ENCODE measurements at places on chromosomes 2 and 18.

DNA sequence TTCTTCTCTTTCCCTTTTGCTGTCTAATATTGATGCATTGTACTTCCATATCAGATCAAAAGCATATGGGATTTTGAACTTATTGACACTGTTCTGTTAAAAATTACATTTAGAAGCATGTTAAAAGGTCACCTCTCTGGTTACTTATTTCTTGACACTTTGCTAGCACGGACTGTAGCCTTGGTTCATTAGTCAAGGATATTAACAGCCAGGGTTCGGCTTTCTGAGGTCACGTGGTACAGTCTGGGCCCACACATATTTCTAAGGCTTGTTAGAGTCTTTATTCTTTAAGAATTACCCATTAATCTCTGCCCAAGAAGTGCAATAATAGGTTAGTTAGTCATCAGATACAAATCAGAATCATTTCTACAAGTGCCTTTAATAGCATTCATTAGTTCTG lies 1035.8 kb upstream of the FANCL start:
- DNase-seq, result no peak

DNA sequence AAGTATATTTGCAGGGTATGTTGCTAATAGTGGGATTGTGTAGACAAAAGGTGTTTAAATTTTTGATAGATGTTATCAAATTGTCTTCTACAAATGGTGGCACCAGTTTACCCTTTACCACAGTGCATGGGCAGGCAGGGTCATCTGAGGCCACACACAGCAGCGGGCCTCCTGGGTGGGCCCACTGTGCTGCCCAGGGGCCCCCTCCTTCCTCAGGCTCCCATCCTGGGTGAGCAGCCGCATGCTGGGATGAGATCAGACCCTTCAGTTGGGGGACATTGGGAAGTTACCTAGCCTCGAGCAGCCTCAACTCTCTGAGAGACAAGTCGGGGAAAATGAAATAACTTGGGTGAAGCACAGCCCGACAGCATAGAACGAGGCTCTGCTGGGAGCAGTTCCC lies 9.7 kb downstream of the MYO7B start:
- DNase-seq, result no peak

DNA sequence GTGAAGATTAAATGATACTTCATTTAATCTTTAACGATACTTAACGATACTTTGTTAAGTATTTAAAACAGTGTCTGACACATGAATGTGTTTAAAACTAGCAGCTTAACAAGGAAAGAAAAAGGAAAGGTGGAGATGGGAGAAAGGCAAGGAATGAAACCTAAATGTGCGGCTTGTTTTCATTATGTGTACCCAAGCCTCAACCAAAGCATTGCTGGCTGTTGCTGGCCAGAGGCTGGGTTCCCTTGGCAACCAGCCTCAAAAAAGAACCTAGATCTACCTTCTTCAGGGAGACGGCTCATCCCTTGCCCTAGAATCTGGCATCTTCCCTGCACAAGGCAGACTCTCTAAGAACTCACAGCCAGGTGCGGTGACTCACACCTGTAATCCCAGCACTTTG lies 13.8 kb upstream of the PCBP1 start:
- DNase-seq, result no peak

DNA sequence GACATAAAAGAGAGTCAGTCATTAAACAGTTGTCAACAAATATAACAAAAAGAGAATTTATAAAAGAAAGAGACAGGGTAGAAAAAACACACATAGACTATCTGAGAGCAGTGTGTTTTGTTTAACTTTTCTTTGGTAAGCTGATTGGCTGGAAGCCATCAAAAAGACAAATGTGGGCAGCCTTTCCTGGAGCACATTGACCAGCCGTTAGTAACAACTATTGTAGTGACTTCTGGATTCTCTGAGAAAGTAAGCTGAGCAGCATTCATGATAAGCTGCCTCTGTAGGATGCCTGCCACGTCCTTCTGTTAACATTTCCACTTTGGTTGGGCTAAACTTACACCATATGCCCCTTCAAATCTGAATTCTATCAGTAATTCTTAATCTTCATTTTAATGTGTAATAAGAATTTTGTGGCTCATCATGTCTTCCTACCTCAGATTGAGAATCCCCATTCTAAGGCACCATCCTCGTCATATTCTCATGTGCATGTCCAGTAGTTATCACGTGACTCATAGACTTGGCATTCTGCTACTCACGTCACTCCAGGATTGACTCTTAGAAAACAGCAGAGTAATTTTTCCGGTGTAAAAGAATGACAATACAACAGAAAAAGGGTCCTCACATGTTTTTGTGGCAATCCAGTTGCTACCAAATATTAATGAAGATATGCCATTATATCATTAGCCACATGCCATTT lies 43.4 kb upstream of the DNAJC10 start:
- peak; percentile 74 for DNase-seq

DNA sequence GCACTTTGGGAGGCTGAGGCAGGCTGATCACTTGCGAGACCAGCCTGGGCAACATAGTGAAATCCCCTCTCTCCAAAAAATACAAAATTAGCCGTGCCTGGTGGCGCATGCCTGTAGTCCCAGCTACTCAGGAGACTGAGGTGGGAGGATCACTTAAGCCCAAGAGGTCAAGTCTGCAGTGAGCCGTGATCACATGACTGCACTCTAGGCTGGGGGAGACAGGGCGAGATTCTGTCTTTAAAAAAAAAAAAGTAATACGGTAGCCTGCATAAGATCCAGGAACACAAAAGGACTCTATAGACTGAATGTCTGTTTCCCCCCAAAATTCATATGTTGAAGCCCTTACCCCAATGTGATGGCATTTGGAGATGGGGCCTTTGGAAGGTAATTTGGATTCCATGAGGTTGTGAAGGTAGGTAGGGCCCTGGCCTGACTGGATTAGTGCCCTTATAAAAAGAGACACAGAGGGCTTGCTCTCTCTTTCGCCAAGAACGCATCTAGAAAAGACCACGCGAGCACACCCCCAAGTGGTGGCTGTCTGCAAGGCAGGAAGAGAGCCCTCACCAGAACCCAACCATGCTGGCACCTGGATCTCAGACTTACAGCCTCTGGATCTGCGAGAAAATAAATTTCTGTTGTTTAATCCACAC lies 17.0 kb downstream of the MBOAT2 start:
- no peak for DNase-seq

GRCh38 chr2:10617241-10617640 lies 72.5 kb downstream of the NOL10 start:
- DNase-seq, result no peak

DNA sequence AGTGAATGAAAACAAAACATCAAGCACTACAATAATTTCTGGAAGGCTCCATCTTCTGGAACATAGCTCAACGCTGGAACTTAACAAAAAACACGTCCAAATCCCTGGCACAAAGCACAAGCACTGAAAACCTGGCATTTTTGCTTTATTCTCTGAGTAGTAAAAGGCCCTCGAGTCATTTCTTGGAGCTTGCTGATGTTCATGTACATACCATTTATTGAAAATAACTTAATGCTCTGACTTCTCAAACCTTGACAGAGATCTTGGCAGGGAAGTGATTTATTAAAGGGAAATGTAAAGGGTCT lies 76.5 kb upstream of the STK17B start:
- no peak for DNase-seq

DNA sequence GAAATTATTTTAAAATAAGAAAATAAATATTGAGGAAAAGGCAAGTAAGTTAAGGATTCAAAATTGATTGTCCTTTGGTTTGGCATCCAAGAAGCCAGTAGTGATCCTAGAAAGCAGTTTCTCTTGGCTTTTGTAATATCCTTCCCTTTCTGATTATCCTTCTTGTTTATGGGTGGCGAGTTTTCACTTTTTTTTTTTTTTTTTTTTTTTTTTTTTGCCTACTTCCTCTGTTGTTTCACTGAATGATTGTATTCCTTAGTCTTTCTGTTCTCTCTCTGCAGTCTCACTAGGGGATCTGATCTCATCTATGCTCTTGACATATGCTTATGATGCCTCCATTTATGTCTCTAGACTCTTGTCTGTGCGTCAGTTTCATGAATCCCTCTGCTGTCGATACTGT lies 4.2 kb downstream of the NAPG start:
- DNase-seq, result no peak

- no peak for DNase-seq
Measured at GRCh38 chr2:37610638-37611289, 60.7 kb downstream of the CDC42EP3 start.

DNA sequence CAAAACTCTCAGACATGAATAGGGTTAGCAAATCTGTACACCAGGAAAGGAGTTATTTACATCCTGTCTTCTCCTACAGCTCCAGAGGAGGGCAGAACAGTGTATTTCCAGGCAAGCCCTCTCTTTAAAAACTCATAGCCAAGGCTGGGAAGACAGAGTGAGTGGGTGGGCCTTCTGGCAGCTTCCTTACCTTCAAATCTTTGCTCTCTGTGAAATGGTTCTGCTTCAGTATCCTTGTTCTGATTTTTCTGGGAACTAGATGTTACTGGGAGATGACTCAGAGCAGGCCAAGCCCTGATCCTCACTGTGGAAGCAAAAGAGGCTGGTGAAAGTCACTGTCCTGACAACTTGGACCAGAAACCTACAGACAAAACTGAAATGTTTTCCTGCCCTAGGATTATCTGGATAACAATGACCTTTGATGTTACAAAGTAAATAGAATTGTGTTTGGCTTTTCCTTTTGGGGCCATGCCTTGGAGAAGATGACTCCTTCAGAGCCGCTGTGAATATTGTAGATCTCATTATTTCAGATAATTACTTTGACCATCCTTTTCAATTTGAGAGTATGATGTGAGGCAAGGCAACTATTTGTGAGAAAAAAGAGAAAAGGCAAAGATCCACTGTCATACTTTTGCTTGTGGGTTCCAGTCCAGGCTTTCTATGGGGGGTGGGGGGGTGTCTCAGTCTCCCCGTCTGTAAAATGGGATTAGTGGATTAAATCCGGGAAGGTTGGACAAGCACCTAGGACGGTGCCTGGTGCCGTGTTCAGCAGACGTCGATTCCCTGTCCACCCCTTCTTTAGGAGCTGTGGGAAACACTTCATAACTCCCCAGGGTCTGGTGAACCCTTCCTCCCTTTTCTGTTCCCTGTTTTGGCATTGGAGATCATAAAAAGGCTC lies 644 bp upstream of the QPCT start:
- DNase-seq, result no peak

GRCh38 chr2:106703161-106703560 lies 182.8 kb downstream of the ST6GAL2 start:
- DNase-seq, result no peak

- no peak for DNase-seq
Measured at GRCh38 chr2:128162266-128162665, 71.3 kb downstream of the UGGT1 start.

DNA sequence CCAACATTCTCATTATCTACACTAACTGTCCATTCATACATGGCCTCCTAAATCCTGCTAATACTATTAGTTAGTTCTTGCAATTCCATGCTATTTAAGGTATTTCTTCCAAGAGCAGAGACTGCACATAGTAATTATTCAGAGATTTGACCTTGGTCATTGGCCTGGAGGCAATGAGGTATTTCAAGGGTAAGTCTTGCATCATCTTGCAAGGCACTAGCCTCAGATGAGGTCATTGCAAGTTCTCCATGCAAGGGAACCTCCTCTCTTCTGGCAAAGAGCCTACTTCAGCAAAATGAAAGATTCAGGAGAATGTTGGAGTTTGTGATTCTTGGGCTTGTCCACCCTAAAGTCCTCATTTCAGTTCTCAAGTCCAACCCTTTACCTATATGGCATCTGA lies 48.5 kb upstream of the IKZF2 start:
- DNase-seq, result peak; percentile 25

GRCh38 chr2:38279201-38279600 lies 97.9 kb downstream of the ATL2 start:
- no peak for DNase-seq

- no peak for DNase-seq
Measured at GRCh38 chr2:101828673-101829334, 131.3 kb downstream of the MAP4K4 start.

- DNase-seq, result no peak
Measured at GRCh38 chr2:20165677-20166509, 59.0 kb downstream of the SDC1 start.

DNA sequence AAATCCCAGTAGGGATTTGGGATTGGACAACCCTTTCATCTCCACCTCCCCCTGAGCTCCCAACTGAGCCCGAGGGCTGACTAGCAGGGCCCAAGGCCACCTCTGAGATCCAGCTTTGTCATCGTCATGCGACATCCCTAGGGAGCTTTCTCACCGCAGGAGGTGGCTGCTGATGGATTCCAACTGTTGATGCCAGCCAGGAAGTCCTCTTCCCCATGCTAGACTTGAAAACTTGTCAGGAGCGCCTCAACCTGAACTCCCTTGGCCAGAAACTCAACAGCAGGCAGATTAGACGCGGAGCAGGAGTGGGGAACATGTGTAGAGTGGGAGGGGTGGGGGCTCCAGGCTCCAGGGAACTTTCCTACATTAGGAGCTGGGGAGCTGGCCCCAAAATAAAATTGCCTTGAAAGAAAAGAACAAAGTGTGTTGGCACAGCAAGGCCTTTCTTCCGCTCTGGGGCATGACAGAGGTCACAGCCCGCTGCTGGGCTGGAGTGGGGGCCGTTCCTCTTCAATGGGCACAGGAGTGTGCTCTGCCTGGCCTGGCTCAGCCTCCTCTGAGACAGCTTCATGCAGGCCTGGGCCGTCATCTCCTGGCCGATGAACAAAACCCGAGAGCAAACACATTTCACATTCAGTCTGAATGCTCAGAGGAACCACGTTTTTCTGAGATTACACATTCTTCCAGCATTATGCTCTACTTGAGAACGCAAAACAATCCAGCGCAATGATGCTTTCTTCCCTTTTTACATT lies 34.5 kb downstream of the EMILIN2 start:
- no peak for DNase-seq

DNA sequence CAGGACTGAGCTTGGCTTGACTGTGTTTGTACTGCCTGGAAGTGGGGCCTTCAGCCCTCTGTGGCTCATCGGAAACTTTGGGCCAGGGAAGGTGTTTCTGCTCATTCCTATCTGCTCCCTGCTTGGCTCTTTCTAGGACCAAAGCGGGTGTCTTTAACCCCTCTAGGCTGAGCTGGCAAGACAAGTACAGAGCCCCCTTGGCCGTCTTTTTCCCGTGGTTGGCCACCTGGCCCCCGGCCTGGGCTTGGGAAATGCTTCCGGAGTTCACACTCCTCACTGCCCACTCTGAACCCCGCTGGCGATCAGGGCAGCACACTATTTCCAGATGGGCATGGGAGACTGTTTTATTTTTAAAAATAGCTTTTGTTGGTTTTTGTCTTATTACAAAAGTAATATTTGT lies 243.0 kb downstream of the DYSF start:
- no peak for DNase-seq

DNA sequence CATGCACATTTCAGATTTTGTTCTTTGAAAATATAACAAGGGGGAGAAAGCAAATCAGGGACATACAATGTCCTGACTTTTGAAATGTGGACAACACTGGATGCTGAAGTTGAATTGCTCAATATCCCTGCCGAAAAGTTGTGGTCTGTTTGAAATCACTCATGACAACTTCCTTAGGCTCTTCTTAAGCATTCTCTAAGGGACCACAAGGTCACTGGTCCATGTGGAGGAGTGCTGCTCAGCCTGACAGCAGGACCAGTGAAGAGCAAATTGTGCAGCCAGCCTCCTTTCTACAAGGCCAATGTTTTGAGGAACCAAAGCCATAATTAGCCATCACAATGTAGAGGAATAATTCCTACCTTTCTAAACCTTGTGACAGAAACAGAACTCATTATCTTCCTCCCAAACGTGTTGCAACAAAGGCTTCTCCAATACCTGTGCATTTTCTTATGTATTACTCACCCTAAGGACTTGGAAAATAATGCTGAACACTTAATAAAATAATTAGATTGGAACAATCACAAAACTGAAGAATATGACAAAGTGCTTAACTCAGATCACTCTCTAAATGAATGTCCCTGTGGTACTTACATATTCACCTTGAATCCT lies 1477.6 kb upstream of the NXPH2 start:
- DNase-seq, result no peak

GRCh38 chr2:115584507-115584906 lies 1142.1 kb downstream of the DPP10 start:
- no peak for DNase-seq

Measured in NCI-H226 (cell line).